ENCODE measurements at places on chromosomes 3 and 15.

DNA sequence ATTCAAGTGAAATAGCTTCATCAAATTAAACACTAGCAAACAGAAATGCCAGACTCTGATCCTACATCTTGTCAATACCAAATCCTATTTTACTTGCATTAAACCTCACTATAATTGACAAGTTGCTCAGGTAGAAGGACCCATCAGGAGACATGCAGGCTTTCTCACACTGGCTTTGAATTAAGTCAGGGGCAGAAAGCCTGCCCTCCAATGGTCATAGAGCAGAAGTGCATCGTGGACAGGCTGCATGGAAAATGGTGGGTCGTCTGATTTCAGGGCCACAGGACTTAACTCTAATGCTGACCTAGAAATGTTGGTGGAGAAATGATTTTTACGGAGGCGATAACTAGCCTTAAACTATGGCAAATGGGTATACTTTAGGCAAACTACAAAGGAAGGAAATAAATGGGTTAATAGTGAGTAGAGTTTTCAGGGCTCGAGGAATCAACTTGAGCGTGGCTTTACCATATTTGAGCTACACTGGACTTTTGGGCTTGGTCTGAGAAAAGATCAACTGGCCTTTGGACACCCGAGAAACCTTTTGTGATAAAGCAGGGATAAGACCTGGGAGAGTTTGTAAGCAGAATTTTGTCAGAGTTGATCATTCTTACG is 283.9 kb downstream of the GRM7 start:
- no peak for DNase-seq

DNA sequence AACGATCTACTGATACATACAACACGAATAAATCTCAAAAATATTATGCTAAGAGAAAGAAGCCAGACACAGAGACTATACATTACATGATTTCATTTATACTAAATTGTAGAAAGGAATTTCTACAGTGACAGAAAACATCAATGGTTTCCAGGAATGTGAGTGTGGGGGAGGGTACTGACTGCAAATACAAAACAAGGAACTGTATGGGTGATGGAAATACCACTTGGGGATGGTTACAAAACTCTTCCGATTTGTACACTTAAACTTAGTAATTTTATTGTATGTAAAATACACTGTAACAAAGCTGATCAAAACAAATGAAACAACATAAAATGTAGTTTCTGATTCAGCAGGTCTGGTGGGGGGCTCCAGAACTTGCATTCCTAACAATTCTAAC is 45.8 kb upstream of the IP6K2 start:
- DNase-seq, result no peak

- no peak for DNase-seq
Measured at GRCh38 chr3:149732234-149732633, 20.1 kb downstream of the COMMD2 start.

DNA sequence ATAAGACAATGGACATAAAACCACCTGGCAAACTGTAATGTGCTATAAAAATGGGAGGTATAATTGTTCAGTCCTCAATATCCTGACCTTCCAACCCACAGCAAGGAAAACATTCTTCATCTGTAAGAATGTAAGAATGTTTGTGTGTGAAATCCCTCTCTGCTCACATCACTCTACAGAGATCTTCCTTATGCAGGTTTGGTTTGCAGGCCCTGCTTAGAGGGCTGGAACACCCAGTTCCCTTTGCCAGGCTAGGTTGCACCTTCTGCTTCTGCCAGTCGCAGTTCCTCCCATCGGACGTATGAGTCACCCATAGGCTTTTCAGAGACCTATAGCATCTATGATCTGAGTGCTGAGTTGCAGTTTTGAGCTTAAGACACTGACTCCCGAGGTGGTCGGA is 24.1 kb upstream of the MINAR1 start:
- DNase-seq, result no peak

- no peak for DNase-seq
Measured at GRCh38 chr3:170600005-170600624, 14.2 kb upstream of the SLC7A14 start.

- DNase-seq, result peak; percentile 30
Measured at GRCh38 chr15:68335251-68335650, 57.7 kb downstream of the FEM1B start.

DNA sequence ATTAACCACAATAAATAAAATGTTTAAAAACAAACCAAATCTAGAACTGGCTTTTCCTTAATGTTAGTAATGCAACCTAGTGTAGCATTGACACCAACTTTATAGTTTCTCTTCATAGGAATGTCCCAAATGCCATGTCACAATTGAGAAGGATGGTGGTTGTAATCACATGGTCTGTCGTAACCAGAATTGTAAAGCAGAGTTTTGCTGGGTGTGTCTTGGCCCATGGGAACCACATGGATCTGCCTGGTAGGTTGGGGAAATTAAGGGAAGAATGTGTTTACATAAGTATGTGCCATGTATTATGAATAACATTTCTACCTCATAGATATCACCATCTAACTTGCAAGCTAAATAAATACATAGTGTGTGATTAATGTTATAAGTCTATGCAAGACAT is 84.4 kb upstream of the GOLGA6B start:
- no peak for DNase-seq

DNA sequence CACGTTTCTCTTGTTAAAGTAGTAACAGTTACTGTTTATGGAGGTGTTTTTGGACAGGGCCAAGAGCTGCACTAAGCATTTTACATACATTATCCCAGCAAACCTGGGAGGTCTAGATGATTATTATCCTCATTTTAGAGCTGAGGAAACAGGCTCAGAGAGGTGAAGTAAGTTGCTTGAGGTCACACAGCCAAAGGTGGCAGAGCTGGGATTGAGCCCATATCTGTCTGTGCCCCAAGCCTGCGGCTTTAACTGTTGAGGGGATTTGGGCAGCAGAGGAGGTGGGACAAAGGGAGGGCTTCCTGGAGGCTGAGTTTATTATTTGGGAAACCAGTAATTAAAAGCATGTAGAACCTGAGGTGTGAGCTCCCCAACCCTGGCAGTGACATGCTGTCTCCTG is 9.2 kb downstream of the SMAD6 start:
- DNase-seq, result no peak

DNA sequence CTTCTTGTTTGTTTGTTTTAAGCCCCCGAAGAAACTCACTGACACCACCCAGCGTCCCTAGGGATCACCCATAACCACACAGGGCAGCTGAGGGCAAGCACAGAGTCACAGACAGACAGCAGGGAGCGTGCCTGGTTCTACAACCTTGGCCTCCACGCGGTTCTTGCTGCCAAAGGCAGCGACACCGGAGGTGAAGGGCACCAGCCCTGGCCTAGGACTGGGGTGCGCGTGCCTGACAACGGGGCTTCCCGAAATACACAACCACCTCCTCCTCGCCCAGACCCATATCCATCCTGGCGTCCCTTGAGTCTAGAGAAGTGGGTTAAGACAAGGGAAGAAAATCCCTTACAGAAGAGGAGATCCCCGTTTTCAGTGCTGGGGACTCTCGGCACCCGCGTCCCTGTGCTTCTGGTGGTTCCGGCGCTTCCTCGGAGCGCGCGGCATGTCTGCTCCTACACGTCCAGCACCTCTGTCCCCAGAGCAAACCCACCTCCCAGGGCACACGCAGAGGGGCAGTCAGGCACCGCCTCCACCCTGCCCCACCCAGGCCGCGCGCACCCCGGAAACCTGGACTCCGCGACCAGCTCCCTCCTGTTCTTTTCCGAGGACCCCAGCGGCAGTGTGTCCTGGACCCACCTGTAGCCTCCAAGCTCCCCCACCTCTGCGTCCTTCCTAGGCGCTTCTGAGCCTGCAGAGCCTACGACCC is 911 bp downstream of the RFTN1 start:
- no peak for DNase-seq

- DNase-seq, result no peak
Measured at GRCh38 chr3:183252973-183253527, at the start of gene B3GNT5. TSS of gene B3GNT5 (plus strand) at chr3:183253253. CDS start at chr3:183269799, 16,546 bp downstream.

- no peak for DNase-seq
Measured at GRCh38 chr15:41994171-41994650, 21.9 kb upstream of the EHD4 start.

GRCh38 chr15:72271895-72272212 is 500 bp downstream of the PARP6 start:
- no peak for DNase-seq

DNA sequence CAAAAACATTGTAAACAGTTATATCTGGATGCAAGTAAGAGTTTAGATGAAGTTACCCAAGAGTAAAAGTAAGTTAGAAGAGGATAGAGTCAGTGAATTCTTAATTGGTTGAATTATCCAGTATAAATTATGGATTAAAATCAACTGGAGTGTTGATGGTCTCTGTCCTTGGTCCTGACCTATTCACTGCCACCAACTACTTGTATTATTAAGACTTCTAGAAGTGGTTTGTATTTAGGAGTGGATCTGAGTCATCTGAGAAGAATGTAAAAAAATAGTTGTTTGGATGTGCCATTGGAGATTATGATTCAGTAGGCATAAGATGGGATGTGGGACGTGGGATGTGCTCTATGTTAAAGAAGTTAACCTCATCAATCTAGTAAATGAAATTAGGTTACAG is 86.4 kb downstream of the SYNPR start:
- DNase-seq, result no peak

- DNase-seq, result no peak
Measured at GRCh38 chr15:74011610-74012009, 17.1 kb downstream of the PML start.

GRCh38 chr15:101669744-101670143 is 17.6 kb upstream of the TM2D3 start:
- no peak for DNase-seq

GRCh38 chr15:36428102-36428845 is 151.2 kb upstream of the CDIN1 start:
- no peak for DNase-seq

- no peak for DNase-seq
Measured at GRCh38 chr3:157573281-157573680, 70.1 kb upstream of the VEPH1 start.

DNA sequence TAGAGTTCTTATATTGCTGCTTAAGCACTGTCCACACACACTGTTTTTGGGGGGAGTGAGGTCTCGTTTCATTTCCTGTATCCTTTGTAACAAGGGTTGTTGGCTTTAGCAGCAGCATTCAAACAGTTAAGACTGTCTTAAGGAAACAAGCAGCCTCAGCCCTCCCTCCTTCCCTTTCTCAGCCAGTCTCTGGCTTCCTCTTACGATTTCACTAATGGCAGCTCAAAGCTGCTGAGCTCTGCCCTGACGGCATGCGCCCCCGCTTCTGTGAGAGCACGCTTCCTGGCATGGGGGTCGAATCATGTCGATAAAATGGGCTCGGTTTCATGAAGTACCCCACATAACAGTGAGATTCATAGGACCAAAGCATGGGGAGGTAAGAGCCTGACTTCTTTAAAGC is 105.0 kb downstream of the KLHL25 start:
- no peak for DNase-seq

- DNase-seq, result no peak
Measured at GRCh38 chr3:4749567-4750002, 229.7 kb upstream of the BHLHE40 start.
